NCI-H1048 (cell line): ENCODE measurements at places on chromosomes 7 and 10.

DNA sequence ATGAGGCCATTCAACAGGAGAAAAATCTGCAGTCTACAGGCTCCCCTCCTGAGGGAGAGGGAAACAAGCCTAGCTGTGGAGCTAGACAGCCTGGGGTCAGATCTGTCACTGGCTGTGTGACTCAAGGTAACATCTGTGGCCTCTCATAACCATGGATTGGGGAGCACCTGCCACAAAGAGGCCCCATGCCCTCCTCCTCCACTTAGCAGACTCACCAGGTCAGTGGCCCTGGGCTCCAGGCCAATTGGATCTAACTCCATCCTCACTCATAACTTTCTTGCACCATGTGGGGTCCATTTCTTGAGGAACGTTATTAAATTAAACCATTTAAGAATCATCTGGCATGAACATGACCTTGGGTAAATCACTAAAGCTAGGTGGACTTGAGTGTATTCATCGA, 1.8 kb downstream of the GDF10 start:
- DNase-seq: no peak

GRCh38 chr7:31788445-31788844, 101.4 kb downstream of the PPP1R17 start:
- no peak for DNase-seq

DNA sequence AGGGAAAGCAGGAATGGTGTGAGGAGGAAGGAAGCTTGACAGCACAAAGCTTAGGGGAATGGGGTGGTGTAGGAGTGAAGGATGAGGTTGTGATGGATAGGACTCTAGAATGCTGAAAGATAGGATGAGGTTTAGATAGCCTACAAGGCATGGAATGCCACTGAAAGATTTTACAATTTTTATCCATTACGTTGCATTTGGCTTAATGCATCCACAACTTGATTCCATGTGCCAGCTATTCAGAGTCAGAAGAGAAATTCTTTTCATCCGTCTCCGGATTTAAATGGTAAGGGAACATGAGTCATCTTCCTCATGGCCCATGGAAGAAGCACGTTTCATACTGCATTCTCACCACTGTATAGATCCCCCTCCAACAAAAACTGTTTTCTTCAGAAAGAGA, 212.4 kb upstream of the BMPER start:
- no peak for DNase-seq

GRCh38 chr10:43043342-43043772, 33.5 kb upstream of the RET start:
- no peak for DNase-seq

GRCh38 chr7:44151956-44152355, 10.8 kb upstream of the MYL7 start:
- no peak for DNase-seq

DNA sequence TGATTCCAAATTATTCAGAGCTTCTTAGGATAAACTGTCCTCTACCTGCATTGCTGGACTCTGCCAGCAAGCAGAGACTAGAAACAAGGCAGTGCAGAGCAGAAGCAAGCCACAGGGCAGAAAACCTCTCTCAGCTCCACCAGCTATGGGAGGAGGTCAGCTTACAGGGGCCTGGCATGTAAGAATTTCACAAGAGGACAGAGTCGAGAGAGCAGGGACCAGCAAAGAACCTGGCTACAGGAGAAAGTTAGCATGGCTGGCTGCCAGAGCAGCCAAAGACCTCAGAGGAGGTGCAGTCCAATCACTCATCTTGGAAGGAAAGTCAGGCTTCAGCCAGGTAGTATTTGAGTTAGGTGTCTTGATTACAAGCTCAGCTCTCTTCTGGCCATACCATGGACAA, 62.9 kb downstream of the ENO4 start:
- no peak for DNase-seq

GRCh38 chr7:112080441-112080840, 125.8 kb downstream of the DOCK4 start:
- no peak for DNase-seq

- no peak for DNase-seq
Measured at GRCh38 chr10:59736749-59737148, 16.5 kb downstream of the MRLN start.

DNA sequence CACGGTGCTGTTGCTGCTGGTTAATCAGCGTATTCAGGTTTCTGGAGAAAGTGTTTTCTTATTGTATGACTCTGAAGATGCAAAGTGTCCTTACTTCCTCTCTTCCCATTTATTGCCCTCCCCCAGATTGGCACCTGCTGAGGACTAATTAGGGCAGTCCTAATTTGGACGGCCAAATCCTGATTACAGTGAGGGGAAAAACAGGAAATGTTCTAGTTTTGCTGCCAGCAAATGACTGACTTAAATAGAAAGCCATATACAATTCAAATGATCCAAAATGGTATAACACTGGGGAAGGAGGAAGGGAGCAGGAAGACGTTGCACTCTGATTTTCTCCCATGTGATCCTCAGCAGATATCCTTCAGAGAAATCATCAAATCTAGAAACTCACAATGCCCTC, 222.4 kb upstream of the LRGUK start:
- DNase-seq: no peak

DNA sequence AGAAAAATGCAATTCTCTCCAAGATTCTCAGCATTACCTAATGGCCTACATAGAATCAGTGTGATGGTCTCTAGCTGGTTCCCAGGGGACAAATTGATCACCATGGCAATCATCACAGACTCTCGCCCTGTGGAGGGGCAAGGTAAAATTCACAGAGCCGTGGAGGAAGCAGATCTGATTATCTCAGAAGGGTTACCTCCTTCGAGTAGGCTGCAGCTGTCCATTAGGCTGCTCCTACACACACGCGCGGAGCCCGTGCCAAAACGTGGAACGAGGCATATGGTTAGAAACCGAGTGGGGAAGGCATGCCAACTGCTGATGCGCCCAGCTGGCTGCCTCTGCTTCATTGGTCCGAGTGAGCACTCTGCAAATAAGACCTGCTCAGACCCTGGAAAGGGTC, 52.8 kb upstream of the PTER start:
- DNase-seq: no peak

DNA sequence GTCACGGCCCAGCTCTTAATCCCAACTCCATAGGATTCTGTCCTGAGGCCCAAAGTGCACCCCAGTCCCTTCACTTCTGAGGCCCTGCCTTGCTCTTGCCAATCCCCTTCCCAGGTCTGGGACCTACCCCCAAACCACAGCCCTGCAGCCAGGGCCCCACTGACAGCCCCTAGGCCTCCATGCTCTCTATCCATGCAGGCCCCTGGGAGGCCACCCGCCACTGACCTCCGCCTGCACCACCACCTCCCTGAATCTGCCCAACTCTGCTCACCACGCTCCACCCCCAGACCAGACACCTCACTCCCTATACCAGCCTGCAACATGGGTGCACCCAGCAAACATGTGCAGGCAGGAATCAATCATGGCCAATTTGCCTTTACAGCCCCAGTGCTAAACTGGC, 10.2 kb downstream of the SLIT1 start:
- DNase-seq: no peak

DNA sequence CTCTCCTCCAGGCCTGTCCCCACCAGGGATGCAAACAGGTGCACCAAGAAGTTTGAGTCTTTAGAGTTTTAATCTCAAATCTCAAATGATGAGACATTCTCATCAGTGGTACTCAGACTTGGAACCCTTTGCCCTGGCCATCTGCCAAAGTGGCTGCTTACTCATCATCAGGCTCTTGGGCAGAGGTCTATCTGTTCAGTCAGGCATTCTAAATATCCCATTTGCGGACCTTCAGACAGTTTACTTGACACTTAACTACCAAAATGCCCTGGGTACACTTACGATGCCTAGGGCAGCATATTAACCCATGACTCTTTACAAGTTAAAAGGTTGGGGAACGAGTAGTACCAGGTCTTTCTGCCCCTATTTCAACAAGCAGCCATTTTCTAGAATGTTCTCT, 61.2 kb upstream of the YAE1 start:
- no peak for DNase-seq

- DNase-seq: no peak
Measured at GRCh38 chr7:147478796-147479195, 1111.8 kb upstream of the C7orf33 start.

GRCh38 chr7:34337163-34337562, 320.9 kb upstream of the NPSR1 start:
- DNase-seq: no peak

DNA sequence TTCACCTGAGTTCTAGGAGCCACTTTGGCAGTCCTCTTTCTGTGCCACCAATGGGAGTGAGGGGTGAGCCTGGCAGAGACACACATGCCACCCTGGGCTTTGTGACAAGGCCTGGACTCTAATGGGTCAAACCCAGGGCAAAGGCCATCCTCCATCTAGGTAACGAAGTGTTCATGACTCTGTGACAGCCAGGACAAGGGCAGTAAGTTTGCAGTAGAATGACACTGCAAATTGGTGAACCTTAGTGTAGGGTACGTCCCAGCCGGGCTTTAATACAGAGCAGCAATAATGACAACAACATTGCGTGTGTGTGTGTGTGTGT, 43.3 kb downstream of the PAPSS2 start:
- DNase-seq: no peak

DNA sequence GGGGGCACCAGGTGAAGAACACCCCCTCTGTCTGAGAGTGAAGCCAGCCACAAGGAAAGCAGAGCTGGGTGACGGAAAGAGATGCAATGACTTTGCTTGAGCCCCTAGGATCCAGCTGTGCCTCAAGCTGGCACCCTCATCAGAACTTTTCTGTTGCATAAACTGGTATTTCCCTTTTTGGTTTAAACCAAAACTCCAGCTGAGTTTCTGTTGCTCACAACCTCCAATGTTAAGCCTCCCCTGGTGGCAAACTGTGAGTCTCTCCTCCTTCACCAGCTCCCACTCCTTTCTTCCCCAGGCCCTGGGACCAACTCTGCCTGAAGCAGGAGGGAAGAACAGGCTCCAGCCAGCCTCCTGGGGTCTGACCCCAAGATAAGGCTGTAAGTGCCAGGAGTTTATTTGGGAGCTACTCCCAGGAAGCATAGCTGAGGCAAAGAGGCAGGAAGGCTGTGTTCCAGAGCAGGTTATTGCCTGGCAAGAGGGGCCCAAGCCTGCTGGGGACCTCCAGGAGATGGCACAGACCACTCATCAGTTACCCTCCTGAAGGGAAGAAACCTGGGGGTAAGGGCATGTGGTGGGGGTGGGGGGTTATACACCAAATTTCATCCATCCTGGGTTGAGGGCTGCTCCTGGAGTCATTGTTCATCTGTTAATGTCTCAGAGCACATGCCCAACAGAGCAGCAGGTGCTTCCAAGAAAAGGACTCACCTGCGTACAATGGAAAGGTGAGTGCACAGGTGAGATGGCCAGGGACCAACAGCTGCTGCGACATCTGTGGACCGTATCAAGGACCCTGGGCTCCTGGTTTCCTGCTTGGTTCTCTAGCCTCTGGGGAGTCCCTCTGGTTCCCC, 73.3 kb upstream of the NANOS1 start:
- DNase-seq: no peak

DNA sequence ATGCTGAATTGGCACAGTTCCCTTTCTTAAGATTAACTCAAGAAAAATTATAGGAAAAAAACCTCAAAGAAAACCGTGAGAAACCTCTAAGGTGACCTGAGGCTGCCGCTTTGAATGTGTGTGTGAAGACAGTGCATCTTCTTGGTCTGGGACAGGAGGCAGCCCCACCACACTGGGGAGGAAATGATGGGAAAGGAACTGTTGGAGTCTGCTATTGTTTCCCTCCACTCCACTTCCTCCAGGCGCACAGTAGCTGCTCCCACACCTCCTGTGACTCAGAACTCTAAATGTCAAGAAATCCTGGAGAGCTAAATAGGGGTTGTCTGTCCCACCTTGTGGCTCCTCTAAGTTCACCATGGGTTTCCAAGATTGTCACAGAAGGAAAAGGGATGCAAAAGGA, 179.4 kb downstream of the PDE1C start:
- no peak for DNase-seq

- no peak for DNase-seq
Measured at GRCh38 chr7:78716876-78717275, 736.6 kb downstream of the MAGI2 start.

- DNase-seq: no peak
Measured at GRCh38 chr10:119291223-119291900, 84.0 kb downstream of the GRK5 start.

DNA sequence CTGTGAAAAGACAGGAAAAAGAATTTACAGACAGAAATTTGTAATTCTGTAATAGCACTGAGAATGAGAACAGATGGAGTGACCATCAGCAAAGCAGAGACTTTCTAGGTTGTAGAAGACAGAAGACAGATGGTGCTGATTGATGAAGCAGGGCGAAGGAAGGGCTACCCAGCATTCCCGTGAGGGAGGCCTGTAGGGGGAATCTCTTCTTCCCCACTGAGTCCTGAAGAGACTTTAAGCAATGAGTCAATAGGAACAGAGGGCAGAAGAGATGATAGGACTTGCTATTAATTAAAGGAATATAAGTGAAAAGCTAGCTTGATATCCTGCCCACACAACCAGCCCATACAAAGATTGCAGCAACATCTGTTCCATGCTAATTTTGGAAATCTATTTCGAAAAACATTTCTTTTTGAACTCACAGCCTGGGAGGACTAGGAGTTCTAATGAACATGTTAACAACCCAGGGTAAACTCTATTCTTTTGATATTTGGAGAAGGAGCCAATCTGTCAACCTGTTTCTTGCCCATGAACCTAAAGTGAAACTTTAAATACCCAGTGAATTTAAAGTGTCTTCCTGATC, 44.1 kb downstream of the RALA start:
- DNase-seq: no peak

DNA sequence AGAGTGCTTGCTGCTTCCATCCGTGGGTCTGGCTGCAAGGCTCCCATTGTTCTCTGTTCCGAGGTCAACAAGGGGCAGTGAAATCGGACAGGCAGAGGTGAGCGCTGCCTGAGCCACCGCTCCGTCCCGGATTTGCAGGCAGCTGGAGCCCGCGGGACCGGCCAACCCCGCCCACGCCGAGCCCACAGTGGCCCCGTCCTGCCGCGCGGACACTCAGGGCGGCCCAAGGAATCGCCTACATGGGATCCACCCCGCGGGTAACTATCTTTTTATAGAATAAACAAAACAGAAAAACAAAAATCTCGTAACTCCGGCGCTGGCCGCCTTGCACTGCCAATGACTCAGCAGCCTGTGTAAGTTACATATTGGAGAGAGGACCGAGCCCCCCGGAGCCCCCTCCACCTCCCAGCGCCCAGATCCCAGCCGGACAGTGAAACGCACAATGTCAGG, 1.9 kb downstream of the BNIP3 start:
- no peak for DNase-seq

DNA sequence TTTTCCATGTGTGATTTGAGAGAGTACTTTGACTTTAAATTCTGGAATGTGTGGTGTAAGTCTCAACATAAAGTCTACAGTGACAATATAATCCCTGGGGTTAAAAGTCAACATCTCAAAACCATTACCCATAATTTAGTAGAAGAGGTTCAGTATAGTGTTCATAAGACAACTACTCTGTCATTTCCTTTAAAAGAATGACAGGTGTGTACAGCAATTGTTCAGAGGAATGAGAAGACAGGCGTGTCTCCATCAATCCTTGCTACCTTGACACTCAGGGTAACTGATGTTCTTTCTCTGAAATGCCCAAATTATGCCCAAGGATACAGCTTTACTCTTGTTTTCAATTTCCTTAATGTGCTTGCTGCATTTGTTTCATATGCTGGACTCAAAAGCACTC, 256.4 kb downstream of the DYNC1I1 start:
- no peak for DNase-seq

GRCh38 chr10:100403734-100404133, 56.7 kb downstream of the SCD start:
- DNase-seq: no peak
